ENCODE measurements at places on chromosomes 11 and 22.
A peak's percentile ranks its signal among the peaks of the same experiment; 100 is the strongest.

DNA sequence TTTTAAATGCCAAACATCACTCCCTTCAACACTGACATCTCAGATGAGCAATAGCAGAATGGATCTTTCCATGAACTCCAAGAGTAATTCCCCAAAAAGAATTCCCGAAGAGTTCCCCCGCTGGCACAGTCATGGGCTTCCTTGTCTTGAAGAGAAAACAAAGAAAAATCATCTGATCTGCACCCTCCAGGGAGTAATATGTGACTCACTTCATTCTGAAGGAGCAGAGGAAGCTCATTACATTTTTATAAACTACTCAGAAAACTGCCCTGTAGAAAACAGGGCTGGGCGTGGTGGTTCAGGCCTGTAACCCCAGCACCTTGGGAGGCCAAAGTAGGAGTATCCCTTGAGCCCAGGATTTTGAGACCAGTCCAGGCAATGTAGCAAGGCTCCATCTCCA lies 35.7 kb downstream of the CELSR1 start:
- DNase-seq = peak; percentile 88

- DNase-seq = peak; percentile 23
Observed at GRCh38 chr11:70204466-70204799, 1.3 kb downstream of the FADD start.

- peak; percentile 76 for DNase-seq
Observed at GRCh38 chr11:77407613-77408012, 66.3 kb downstream of the PAK1 start.

DNA sequence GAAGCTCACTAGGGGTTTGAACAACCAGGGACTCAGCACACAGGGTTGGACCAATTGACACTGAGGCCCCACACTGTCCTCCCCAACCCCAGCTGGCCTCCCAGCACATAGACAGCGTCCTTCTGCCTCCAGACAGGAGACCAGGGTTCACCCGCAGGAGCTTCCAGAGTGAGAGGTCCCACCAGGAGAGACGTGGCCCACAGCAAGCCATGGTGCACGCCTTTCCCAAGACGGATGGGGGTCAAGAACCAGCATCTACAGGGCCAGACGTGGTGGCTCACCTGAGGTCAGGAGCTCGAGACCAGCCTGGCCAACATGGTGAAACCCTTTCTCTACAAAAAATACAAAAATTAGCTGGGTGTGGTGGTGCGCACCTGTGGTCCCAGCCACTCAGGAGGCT lies 12.1 kb upstream of the SIGIRR start:
- no peak for DNase-seq

DNA sequence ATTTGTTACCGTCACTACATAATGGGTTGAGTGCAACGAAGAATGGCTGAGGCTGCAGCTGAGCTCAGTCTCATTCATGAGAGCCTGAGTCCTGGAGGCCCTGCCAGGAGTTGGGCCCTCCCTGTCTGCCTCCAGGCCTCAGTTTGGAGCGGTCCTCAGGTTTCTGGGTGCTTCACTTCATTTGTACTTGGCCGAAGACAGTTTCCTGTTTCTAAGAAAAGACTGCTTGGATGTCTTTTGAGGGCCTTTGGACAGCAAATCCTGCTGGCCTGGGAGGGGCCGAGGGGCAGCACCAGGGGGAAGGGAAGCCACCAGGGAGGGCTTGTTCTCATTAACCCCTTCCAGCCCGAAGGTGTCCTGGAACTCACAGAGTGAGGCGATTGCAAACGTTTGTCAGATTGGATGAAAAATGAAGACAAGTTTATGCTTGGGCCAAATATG lies 163.1 kb downstream of the ETS1 start:
- DNase-seq = no peak

DNA sequence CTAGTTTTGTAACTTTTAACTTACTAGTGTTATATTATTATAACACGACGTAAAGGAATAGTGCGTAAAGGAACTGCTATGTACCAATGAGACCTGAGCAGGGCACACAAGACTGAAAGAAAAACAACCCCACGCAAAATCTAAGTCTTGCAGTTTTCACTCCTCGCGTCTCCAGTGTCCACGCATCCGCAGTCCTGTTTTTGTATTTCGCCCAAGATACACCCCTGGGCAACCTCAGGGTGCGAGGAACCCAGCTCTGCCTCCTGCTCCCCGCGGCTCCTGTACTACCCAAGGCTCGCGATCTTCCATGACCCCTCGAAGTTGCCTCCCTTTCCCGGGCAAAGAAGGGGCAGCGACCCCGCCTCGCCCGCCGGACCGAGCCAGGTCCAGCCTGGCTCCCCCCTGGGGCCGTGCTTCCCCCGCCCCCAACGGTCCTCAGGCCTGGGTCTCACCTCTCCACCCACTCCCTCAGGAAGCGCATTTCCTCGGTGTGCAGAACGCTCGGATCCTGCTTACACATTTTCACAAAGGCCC lies 393 bp downstream of the ST13 start:
- no peak for DNase-seq

- no peak for DNase-seq
Observed at GRCh38 chr11:62925745-62926679, 4.8 kb upstream of the CHRM1 start.

- DNase-seq = no peak
Observed at GRCh38 chr22:24380220-24380904, 47.0 kb upstream of the ADORA2A start.
